Left ventricle myocardium superior (tissue), 1 donor: ENCODE measurements at places on chromosomes 6 and 20. TPM values are rescaled to one million over a fixed set of nuclear protein-coding genes. Genes with fewer than 3 reads are reported as not detected.

The JPH2 gene
- total RNA-seq = 182 TPM

DNA sequence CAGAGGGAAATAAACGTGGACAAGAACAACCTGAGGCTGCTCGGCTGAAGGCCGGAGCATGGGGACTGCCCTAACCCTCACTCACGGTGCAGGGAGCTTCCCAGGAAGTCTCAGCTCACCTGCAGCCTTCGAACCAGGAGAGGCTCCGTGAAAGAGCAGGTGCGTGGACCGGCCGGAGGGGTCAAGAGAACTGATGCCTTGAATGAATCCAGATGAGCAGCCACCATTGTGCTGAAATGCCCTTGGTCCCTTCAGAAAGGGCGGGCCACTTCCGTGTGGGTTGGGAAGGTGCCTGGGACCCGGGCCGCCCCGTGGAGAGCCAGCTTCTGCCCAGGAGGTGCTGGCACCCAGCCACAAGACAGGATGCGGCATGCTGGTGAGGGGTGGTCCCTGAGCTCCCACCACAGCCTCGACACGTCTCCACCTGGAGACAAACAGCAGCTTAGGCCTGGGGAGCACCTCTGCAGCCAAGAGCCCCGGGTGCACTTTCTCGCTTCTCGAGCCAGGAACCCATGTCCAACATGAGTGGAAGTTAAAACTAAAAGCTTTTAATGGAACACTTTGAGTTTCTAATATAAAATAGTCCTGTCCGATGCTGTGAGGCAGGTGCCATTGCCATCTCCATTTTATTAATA is 83.5 kb downstream of the TTLL2 start:
- no peak for DNase-seq

DNA sequence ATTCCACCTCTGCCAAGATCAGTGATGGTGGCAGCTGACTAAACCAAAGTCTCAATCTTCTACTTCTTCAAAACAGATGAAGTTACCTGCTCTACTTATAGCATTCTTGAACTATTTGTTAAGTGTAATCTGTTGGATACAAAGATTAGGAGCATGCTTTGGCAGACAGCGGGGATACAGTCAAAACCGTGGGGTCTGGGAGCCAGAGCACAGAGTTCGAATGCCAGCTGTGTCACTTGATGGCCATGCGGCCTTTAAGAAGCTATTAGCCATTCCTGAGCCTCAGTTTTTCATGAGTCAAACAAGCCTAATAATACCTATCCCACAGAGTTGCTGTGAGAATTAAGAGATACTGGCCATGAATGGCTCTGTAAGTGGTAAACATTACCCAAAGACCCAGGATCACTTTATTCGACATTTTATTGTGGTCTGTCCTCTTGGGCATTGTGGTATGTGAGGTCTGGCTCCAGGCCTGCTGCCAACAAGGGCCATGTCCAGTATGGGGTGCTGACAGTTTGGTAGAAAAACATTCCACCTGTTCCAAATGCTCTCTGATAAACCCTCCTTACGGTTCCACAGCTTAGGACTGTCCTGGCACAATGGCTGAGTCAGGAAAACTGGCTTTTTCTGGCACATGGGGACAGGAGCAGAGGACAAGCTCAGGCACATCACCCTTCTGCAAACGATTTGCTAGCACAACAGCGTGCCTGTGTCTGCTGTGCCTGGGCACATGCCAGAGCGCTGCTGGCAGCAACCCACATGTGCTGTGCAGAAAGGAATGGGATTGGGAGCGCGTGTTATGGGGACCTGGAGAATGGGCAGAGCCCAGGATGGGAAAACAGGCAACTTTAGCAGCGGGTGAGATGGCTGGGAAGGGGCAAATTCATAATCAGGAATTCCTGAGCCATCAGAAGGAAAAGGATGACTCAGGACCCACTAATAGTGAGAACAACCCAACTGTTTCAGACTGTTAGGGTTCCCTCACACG is 15.7 kb upstream of the FAM83C start:
- DNase-seq = peak; percentile 89

DNA sequence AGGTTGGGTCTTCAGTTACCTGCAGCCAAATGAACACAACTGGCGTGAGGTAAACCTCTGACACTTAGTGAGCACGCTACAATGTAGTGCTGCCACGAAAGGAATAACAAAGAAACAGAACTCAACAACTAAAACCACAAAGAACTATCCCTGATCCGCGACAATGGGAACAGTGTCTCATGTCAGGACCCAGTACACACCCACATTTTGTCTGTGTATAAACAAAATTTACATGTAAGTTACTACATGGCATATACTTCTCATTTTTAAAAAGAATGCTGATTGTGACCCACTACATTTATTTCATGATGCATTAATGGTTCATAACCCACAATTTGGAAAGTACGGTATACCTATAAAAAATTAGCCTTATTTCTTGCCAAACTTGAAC is 14.1 kb downstream of the FKBP1A start:
- no peak for DNase-seq

DNA sequence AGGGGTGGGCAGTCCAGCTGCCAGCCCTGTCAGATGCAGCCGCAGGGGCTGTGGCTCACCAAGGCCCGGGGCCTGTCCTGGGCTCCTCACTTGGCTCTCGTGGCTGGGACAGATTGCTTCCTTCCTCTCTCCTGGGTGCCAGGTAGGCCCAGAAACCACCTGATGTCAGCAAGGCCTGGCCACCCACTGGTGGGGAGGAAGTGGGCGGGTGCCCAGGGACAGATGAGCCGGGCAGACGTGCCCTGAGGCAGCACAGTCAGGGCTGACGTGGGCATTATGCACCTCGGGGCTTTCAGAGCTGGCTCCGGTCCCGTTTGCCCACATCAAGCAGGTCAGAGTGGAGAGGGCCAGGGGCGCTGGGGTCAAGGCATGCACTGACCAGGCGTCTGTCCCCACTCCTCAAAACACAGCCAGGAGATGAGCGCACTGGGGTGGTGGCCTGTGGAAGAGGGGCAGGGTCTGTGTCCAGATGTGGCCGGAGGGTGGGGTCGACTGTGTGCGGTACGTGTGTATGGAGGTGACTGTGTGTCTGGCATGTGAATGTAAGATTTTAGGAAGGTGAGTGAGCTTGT is 133.2 kb upstream of the PTPN1 start:
- DNase-seq = no peak

DNA sequence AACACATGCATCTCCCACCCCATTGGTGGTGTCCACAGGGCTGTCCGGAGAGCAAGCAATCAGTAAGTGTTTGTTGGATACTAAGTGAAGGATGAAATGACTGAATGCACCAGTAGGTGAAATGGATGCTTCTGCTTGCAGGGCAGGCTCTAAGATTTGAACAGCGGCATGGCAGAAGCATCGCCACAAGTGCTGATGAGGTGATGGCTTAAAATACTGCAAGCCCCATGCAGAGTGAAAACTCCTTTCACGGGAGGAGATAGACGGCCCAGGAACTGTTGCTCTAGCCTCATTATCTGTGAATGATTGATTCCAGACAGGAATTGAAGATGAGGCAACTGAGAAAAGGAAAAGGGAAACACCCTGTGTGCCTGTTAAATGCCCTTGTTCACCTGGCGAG is 158.9 kb downstream of the LY86 start:
- no peak for DNase-seq

The SLC17A1 gene
- total RNA-seq = not detected

DNA sequence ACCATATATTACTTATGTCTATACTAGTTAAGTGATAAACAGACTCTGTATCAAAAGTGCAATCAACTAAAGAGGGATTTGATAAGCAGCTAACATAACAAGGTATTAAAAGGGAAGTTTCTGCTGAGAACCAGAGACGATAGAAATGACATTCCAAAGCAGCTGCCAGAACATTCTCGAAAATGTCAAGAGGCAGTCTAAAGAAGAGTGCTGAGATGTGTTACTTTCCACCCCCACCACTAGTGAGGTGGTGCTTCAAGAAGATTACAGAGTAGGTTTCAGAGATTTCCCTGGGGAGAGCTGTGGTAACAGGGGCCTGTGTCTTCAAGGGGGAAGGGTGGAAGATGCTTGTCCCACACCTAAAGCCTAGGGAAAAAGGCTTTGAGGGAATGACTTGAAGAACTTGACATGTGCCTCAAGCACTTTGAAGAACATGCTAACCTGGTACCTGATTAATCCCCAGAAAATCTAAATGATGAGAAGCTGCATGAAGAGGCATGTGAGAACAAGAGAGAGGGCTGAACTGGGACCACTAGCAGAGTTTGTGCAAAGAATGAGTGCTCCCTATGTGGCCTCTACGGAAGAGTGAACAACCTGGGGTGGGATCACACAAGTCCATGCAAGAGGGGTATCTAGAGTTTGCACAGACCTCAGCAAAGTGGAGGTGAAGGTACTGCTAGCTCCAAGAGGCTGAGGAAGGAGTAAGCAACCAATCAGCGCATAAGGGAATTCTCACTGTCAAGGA is 5.0 kb downstream of the FAM184A start:
- DNase-seq = no peak

The PTPRK gene
- 43.0 TPM for total RNA-seq

GRCh38 chr20:4483486-4483885 is 238.2 kb upstream of the PRND start:
- no peak for DNase-seq

The TRIM15 gene
- not detected for total RNA-seq

The CDH22 gene
- total RNA-seq = 2.3 TPM

- no peak for DNase-seq
These were observed 88.5 kb downstream of the BCAS1 start for GRCh38 chr20:53981752-53982437.

GRCh38 chr20:21129861-21130260 is 4.0 kb downstream of the KIZ start:
- DNase-seq = no peak
